Gastroesophageal sphincter (tissue), 4 donors: ENCODE measurements at places on chromosomes 3 and 15. TPM values are rescaled to one million over a fixed set of nuclear protein-coding genes. Genes with fewer than 3 reads are reported as not detected.

The ZCWPW2 gene
- 1.1 TPM for total RNA-seq

The CORO2B gene
- 4.4 TPM for total RNA-seq

The CKMT1B gene
- 7.8 TPM for total RNA-seq

The ZNF860 gene
- total RNA-seq = 0.08 TPM

The SERPINI2 gene
- not detected for total RNA-seq

DNA sequence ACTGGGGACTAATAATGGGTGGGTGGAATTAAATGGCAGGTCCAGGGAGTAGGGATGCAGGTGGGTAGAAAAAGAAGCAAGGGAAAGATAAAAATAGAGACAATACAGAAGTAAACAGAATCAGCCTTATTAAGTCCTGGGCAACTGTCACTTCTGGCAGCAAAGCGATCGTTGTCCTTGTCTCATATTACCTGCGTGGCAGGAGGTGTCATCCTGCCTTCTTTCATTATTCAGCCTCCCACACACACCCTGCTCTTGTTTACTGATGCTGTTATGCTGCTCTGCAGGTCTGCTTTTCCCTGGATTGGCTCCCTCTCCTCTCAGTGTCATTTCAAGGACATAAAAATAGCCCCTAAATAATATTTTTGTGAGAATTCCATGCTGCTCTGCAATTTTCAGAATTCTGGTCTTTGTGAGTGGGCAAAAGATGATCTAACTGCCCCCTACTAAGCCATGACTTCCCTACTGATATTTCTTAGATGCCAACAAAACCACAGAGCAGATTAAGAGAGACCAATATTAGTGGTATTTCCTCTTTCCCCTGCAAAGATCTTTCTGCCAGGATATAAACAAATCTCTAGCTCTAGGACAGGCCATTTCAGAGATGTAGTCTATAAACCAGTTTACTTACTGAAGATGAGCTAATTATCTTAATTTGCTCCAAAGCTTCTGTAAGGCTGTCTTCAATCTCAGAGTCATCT lies 8.5 kb downstream of the VEPH1 start:
- no peak for ATAC-seq

DNA sequence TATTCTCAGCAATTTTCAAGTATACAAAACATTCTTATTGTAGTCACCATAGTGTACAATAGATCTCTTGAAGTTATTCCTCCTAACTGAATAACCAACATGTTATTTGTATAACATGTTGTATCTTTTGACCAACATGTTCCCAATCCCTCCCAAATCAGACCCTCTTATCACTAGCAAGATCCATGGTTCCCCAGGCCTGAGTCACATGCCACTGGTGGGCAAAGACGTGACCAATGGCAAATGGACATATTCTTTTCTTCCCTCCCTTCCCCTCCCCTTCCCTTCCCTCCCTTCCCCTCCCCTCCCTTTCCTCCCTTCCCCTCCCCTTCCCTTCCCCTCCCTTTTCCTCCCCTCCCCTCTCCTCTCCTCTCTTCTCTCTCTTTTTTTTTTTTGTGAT lies 45.4 kb downstream of the AMOTL2 start:
- ATAC-seq = no peak

GRCh38 chr3:195087328-195087727 lies 183.6 kb downstream of the XXYLT1 start:
- ATAC-seq = no peak

DNA sequence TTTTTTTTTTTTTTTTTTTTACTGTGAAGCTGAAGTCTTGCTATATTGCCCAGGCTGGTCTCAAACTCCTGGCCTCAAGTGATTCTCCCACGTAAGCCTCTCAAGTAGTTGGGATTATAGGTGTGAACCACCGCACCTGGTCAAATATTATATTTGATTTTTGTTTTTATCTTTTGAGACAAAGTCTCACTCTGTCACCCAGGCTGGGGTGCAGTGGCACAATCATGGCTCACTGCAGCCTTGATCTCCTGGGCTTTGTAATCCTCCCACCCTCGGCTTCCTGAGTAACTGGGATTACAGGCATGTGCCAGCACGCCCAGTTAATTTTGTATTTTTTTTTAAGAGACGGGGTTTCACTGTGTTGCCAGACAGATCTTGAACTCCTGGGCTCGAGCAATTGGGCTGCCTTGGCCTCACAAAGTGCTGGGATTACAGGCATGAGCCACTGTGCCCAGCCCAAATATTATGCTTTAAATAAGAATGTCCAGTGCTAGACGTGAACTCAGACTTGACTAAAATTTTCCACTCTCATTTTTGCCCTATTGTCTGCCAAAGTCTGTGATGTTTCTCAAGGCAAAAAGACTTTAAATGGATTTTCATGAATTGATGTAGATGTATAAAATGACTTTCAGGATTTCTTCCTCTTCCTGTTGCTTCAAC lies 33.4 kb upstream of the CRBN start:
- no peak for ATAC-seq

DNA sequence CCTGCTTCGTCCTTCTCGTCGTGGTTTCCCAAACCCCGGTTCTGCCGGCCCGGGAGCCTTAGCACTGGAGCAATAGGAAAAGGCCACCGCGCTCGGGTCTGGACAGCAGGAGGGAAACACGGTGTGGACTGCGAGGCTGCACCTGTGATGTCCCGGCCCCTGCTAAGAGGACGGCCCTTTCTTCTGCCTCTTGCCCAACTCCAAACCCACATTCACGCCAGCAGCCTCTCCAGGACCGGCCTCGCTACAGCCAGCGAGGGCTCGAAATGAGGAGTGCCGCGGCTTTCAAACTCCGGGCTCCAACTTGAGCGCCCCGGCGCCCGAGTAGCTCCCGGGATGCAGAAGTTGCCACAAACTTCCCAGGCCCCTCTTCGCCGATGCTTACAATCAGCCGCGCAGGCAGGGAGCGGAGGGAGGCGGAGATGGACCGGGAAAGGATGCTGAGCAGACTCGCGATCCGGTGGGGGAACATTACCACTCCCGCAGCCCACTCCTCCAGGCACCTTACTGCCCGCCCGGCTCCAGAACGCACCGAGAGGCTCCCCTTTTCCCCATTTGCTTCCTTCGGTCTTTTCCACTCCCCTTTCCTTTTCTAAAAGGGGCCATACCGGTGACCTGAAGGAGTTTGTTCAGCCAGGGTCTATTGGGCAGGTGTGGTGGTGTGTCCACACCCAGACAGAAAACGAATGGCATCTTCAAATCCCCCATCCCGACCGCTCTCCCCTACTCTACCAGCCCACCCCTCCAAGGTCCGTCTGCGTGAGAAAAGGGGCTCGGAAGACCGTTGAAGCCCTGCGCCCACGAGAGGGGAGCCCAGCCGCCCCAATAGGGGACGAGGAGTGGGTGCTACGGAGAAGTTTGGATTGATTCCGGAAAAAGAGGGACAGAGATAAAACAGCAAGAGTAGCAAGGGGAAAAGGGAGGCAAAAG lies 18.8 kb upstream of the SATB1 start:
- no peak for ATAC-seq

GRCh38 chr15:71294911-71295602 lies 179.8 kb downstream of the THSD4 start:
- peak; percentile 70 for ATAC-seq

DNA sequence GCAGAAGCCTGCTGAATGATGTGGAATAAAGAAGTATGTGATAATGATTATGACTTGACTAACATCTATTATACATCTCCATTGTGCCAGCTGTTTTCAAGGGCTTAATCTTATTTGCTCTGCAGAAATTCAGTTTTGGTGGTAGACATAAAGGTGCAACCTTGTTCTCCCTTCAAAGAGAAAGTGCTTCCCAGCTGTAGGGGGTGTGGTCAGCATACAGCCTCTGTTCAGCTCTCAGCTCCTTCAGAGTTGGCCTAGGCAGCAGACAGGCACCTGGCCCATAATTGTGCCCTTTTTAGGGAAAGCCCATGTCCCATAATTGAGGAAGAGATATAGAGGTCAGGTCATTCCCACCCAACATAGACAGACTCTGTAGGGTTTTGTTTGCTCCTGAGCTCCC lies 104.3 kb upstream of the EOMES start:
- ATAC-seq = no peak
